ENCODE measurements at places on chromosomes 12 and 14.

DNA sequence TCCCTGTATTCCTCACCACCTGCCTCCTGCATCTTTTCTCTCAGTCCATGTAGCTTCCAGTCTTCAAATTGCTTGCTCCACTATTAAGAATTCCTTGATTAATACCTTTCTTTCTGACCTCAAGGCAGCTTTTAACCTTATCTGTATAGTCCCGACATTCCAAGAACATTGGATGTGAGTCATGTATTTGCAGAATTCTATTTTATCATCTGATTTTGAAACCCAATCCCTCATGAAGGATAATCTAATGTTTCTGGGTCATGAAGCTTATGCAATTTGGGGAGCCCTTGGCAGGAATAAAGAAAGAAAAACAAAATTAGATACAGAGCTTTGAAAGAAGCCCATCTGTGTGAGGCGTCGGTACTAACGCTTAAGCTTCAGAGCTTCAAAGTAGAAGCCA, 63.4 kb upstream of the CCND2 start:
- DNase-seq = no peak

GRCh38 chr14:69263364-69263763, 3.4 kb downstream of the GALNT16 start:
- peak; percentile 89 for DNase-seq

GRCh38 chr14:34678306-34678705, 36.1 kb downstream of the CFL2 start:
- no peak for DNase-seq

- DNase-seq = no peak
Measured at GRCh38 chr12:16604596-16605252, 1.2 kb downstream of the LMO3 start.

DNA sequence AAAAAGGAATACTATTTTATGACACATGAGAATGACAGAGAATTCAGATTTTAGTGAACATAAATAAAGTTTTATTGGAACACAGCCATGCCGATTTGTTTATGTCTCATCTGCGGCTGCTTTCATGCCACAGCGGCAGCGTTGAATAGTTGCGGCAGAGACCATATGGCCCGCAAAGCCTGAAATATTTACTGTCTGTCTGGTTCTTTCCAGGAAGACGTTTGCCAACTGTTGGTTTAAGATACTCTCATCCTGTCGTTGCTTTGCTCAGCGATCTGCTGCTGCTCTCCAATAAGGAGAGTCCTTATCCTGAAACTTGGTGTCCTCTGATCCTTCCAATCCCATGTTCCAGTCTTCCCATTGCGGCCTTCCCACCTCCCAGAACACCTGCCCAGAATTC, 89.9 kb downstream of the SLC24A4 start:
- DNase-seq = no peak

DNA sequence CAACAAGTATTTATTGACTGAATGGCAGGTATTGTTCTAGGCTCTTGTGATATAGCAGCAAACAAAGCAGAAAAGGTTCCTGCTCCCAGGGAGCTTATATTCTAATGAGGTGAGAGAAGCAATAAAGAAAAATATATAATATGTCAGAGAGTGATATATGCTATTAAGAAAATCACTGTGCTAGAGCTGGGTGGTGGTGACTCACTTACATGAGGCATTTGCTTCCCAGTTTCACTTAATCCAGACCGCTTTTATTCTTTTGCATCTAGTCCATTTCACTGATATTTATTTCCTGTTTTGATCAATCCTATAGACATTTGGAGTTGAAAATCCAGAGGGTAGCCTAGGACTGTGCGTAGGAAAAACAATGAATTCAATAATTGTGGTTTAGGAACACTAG, 17.5 kb downstream of the TRHDE start:
- DNase-seq = no peak
